Aorta (tissue), 5 donors: ENCODE measurements at places on chromosomes 7 and 10. TPM values are rescaled to one million over a fixed set of nuclear protein-coding genes. Genes with fewer than 3 reads are reported as not detected.

DNA sequence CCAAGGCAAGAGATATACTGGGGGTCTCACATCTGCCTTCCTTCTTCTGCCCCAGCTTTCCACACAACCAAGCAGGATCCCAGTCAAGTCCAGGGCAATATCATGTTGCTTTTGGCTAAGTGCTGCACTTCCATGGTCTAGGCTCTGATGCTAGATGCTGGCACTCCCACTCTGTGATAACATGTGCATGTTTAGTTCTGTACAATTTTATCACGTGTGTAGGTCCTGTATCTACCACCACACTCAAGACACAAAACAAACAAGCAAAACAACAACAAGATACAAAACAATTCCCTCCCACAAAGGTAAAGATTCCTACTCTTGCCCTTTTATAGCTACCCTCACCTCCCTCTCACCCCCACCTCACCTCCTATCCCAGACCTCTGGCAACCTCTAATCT, 105.6 kb upstream of the HABP2 start:
- no peak for DNase-seq
- H3K27ac ChIP-seq = no peak overlapping the region
- no peaks in the 10 kb centered on the region for H3K4me1 ChIP-seq
- no peaks in the 10 kb centered on the region for H3K27me3 ChIP-seq
- H3K4me3 ChIP-seq = no peak overlapping the region

CREB5 gene
- total RNA-seq = 57.1 TPM

GRCh38 chr10:62248465-62248864, 20.2 kb downstream of the RTKN2 start:
- H3K27me3 ChIP-seq = no peaks in the 10 kb centered on the region
- H3K4me3 ChIP-seq = no peak overlapping the region
- H3K36me3 ChIP-seq = no peaks in the 10 kb centered on the region

- H3K4me1 ChIP-seq = no peaks in the 10 kb centered on the region
- DNase-seq = no peak
- no peaks in the 10 kb centered on the region for H3K36me3 ChIP-seq
These were observed 29.7 kb upstream of the GTF2I start for GRCh38 chr7:74627661-74628411.

GRCh38 chr7:28473571-28474281, 61.4 kb downstream of the CREB5 start:
- H3K27ac ChIP-seq = peak overlapping the region; percentile 3
- no peaks in the 10 kb centered on the region for H3K36me3 ChIP-seq
- H3K4me1 ChIP-seq = peaks cover 7% of the 10 kb centered on the region
- no peak for DNase-seq

DNA sequence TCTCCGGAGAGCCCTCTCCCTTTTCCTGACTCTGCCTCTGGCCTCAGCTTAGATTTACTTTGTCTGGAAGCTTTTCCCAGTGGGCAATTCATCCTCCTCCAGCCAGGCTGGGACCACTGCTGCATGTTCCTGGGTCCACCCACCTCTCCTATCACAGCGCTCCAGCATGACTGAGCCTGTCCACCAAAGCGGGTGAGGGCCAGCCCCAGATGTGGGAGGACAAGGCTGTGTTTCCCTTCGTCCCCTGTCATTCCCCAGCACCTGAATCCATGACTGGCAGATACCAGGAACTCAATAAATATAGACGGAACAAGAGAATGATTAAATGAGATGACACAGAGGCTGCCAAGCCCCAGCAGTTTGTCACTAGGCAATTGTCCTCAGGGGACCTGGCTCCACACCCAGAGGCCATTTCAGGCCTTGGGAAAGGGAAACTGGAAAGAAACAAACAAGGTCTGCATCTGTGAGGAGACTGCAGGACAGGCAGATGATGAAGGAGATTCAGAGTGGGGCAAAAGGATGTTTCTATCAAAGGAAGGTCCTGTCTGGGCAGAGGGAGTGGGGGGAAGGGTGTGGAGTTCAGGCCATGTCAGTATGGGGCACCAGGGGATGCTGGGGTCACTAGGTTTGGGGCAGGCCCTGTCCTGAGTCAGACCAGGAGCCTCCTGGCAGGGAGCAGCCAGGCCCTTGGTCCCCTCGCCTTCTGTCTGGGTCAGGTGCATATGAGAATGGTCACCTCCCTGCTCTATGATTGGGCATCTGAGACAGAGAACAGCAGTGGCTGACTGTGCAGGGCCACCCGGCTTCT, 576.4 kb downstream of the GRID1 start:
- no peak for DNase-seq
- H3K36me3 ChIP-seq = no peaks in the 10 kb centered on the region
- no peak overlapping the region for H3K27ac ChIP-seq
- H3K27me3 ChIP-seq = no peaks in the 10 kb centered on the region
- no peak overlapping the region for H3K4me3 ChIP-seq

GRCh38 chr10:62186999-62187675, 81.5 kb downstream of the RTKN2 start:
- no peak overlapping the region for H3K4me3 ChIP-seq
- H3K27ac ChIP-seq = peak overlapping the region; percentile 14
- H3K27me3 ChIP-seq = no peaks in the 10 kb centered on the region
- H3K36me3 ChIP-seq = no peaks in the 10 kb centered on the region

DNA sequence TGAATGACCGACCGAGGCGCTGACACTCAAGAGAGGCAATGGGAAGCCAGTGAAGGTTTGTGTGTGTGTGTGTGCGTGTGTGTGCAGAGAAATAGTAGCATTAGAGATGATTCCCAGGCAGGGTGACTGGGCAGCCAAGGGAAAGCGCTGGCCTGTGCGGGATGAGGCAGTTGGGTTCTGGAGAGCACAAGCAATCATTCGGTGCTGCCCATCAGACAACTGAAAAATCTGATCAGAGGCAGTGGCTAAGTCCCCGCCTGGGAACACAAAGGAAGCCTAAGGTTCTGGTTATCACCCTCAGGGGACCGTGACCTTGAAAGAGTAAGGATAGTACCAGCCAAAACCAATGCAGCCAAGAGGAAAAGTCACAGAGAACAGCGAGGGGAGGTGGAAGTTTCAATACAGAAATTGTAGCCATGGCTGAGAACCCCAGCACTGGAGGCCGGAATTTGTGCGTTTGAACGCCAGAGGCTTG, 868 bp upstream of the PDCD4 start:
- no peaks in the 10 kb centered on the region for H3K36me3 ChIP-seq
- H3K4me1 ChIP-seq = peaks cover 7% of the 10 kb centered on the region
- H3K27ac ChIP-seq = peak overlapping the region; percentile 84
- no peak overlapping the region for H3K4me3 ChIP-seq

- no peaks in the 10 kb centered on the region for H3K27me3 ChIP-seq
- DNase-seq = peak; percentile 34
- no peaks in the 10 kb centered on the region for H3K36me3 ChIP-seq
- H3K4me1 ChIP-seq = no peaks in the 10 kb centered on the region
These were observed 4.5 kb upstream of the GPRIN2 start for GRCh38 chr10:46560952-46561351.

CYP3A7 gene
- total RNA-seq = not detected

DNA sequence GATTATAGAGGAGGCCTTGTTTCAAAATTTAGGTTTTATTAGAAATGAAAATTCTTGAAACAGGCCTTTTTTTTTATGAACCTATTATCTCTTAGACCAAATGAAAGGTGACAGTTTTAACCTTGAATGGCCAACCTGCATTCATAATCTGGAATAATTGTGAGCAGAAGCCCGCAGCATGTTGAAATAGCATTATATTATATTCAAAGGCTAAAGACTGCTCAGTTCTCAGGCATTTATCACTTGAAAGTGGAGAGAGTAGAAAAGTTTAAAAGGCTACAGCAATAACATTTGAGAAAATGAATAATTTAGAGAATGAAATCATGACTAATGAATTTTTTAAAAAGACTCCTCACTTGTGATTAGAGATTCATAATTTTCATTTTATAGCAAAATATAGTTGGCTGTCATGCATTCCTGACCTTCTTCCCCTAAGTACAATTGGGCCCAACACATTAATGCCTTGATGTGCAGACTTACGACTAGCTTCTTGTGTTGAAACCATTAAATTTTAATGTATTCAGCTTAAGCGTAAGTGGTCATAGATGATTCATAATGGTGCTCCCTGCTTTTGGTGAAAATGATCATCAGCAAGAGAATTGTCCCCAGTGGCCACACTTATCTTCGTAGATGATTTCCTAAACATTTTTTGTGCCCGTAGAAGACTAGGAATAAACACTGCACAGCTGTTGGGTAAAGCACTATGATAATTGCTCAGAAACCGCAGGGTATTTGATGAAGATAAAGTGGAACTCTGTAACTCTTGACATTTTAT, 346.6 kb upstream of the BMPER start:
- no peaks in the 10 kb centered on the region for H3K36me3 ChIP-seq
- H3K4me1 ChIP-seq = no peaks in the 10 kb centered on the region
- H3K27me3 ChIP-seq = no peaks in the 10 kb centered on the region
- DNase-seq = no peak
- no peak overlapping the region for H3K4me3 ChIP-seq

GRCh38 chr10:100979791-100980272, 7.5 kb downstream of the MRPL43 start:
- H3K4me3 ChIP-seq = no peak overlapping the region
- no peak overlapping the region for H3K27ac ChIP-seq
- peaks cover 4% of the 10 kb centered on the region for H3K36me3 ChIP-seq
- DNase-seq = peak; percentile 74
- H3K27me3 ChIP-seq = no peaks in the 10 kb centered on the region

DNA sequence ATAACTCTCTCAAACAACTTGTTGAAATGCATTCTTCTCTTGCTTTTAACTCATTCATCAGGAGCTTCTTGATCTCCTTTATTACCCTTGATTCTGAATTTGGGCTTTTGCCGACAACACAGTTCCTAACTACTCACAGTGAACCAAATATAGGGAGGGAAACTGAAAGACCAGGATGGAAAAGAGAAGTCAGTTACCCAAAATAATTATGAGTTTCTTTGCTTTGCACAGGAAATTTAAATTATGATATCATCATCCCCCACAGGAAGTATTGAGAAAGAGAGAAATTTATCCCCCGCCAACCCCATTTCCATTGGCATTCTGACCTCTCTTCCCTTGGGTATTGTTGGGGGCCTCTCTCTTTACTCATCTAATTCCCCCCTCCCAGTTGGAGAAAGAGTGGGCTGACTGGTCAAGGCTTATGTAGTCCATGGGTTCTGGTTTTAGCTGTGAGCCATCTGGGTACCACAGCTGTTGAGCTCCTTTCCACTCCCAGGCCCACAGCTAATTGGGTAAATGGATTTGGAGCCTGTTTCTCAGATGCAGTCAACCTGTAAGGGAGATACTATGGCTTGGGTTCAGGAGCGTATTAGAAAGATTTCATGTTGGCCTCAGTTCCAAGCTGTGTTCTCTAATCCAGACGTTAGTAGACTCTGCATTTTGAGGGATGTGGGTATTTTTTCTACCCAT, 109.0 kb downstream of the FZD1 start:
- H3K36me3 ChIP-seq = no peaks in the 10 kb centered on the region
- no peaks in the 10 kb centered on the region for H3K4me1 ChIP-seq
- H3K4me3 ChIP-seq = no peak overlapping the region
- no peak overlapping the region for H3K27ac ChIP-seq
- no peaks in the 10 kb centered on the region for H3K27me3 ChIP-seq

DNA sequence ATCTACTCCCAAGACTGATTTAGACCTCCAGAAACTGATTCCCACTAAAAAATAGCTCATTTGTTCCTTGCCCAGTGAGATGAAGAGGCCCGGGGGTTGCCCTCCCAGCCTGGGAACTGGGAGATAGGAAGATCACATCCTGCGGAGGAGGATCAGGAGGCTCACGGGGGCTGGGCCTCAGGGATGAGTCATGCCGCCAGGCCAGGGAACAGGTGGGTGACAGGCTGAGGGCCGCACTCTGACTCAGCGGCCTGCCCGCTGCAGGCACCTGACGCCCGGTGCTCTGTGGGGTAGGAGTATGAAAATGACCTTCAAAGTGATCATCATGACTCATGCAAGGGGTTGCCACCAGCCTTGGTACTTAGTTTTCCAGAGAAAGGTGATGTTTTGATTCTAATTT, 104.5 kb upstream of the ZPBP start:
- DNase-seq = no peak
- H3K27ac ChIP-seq = no peak overlapping the region
- H3K4me3 ChIP-seq = no peak overlapping the region
- no peaks in the 10 kb centered on the region for H3K36me3 ChIP-seq
- no peaks in the 10 kb centered on the region for H3K4me1 ChIP-seq

GRCh38 chr7:98841179-98841997, 28.4 kb downstream of the TMEM130 start:
- no peaks in the 10 kb centered on the region for H3K36me3 ChIP-seq
- peaks cover 4% of the 10 kb centered on the region for H3K4me1 ChIP-seq
- no peak overlapping the region for H3K4me3 ChIP-seq

KCNH2 gene
- total RNA-seq = 0.65 TPM

DNA sequence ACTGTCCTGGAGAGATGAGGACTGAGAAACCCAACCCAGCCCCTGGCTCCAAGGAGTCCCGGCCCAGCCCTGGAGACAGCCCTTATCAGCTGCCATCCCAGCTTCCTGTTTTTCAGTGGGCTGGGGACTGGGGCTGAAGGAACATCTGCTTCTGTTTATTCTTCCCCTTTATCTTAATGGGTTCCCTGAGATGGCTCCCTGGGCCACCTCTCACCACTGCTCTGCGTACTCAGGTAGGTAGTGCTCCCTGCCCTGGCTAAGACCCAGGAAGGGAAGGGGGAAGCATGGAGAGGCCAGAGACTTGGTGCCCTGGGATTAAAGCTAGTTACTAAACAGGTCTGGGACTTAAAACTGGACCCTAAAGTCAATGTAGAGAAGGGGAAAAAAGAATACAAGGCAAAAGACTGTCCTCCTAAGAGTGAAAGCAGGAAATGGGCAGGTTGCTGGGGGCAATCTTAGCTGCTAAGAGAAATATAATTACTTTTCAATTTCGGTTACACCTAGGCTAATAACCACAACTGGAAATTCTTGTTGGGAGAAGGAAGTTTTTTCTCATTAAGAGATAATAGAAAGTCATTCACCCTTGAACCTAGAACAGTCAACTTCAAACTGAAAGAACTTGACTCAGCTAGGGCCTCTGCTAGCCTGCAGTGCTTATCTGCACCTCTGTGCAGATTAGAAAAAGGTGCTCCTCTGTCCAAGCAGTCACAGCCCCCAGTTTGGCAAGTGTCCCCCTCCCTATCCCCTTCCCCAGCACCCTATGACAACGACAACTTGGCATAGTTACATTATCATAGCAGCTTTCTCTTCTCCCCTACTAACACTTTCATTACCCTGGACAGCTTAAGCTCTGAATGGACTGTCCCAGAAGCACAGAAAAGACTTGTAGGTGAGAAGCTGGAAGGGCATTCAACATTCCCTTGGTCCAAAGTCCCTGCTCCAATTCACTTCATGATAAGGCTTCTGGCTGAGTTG, 65.6 kb upstream of the KDM7A start:
- H3K36me3 ChIP-seq = no peaks in the 10 kb centered on the region
- H3K27me3 ChIP-seq = no peaks in the 10 kb centered on the region
- DNase-seq = no peak

HMX2 gene
- not detected for total RNA-seq

GRCh38 chr7:6607651-6608051, 7.8 kb upstream of the ZNF853 start:
- H3K36me3 ChIP-seq = no peaks in the 10 kb centered on the region
- H3K4me1 ChIP-seq = no peaks in the 10 kb centered on the region
- DNase-seq = no peak
- H3K27me3 ChIP-seq = no peaks in the 10 kb centered on the region
- H3K4me3 ChIP-seq = no peak overlapping the region

DNA sequence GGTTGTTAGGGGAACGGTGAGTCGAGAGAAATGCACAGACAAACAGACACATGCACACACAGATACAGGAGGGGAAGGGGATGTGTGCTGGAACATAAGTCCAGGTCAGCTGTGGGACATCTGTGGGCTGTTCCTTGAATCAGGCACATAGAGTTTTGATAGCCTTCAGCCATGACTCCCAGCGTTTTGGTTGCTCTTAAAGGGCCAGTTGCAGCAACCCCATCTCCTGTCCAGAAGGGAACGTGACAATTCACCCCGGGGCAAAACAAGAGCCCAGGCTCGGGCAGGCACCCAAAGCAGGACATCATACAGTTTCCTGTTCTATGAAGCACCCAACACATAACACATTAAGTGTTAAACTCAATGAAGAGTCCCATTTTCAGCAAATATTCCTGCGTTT, 9.6 kb downstream of the INSYN2A start:
- H3K4me3 ChIP-seq = no peak overlapping the region
- H3K27ac ChIP-seq = no peak overlapping the region
- no peaks in the 10 kb centered on the region for H3K27me3 ChIP-seq
- no peaks in the 10 kb centered on the region for H3K4me1 ChIP-seq
